ENCODE measurements at places on chromosomes 16 and 17. TPM values are rescaled to one million over a fixed set of nuclear protein-coding genes. Genes with fewer than 3 reads are reported as not detected.

The KRTAP3-1 gene
- total RNA-seq: not detected

The PDIA2 gene
- 0.37 TPM for total RNA-seq

The UNC45B gene
- total RNA-seq: not detected

The ALG1 gene
- 36.8 TPM for total RNA-seq

The CHST4 gene
- total RNA-seq: not detected

All from smooth muscle cell of bladder (primary cell).